ENCODE measurements at places on chromosomes 3 and 15.
A peak's percentile ranks its signal among the peaks of the same experiment; 100 is the strongest.

GRCh38 chr15:42332331-42332730 lies 27.0 kb upstream of the CAPN3 start:
- no peak for DNase-seq

DNA sequence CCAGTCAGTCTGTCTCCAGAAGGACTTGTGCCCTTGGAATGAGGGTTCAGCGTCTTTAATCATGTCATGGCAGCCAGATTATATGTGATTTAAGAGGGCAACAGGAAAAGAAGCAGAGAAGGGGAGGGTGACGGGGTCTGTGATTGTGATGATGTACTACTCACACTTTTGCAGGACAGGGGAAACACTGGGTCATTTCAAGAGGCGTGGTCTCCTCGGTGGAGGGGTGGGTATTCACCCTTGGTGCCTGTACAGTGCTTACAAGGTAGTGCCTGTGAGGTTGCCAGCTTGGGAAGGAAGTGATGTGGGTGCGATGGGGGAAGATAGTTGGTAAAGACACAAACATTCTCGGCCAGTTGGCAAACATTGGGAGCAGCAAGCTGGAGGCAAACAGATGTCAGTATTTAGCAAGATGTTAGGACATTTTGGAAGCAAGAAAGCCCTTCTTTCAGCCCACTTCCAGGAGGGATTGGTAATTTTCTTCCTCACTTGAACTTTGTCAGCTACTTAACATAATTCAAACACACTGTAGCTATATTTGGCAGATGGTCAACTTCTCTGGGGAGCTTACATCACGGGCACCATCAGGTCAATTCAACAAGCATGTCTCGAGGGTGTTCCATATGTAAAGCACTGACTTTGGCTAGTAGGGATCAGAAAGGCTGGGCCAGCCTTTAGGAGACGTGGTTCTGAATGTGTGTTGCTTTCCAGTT lies 71.4 kb upstream of the ROPN1 start:
- no peak for DNase-seq

GRCh38 chr15:99385005-99385669 lies 133.9 kb downstream of the LRRC28 start:
- DNase-seq, result no peak

DNA sequence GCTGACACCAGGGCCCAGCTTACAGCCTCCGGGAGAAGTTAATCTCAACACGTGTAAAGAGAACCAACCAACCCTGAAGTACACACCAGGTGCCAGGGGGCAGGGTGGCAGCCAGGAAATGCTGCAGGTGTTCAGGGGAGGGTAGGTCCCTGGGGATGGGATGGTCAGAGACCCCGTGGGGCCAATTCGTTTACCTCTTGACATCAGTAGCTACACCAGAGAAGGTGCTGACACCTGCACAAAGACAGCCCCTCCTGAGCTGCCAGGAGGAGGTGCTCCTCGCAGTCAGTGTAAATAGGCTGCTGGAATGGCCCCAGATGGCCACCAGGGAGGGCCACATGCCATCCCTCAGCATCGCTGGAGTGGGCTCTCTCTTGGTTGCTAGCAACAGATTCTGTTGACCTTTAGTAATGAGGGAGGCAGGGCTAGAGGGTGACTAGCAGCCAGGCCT lies 52.8 kb downstream of the CORO2B start:
- DNase-seq, result no peak

- DNase-seq, result no peak
Observed at GRCh38 chr3:149977386-149977785, 6.7 kb upstream of the PFN2 start.

DNA sequence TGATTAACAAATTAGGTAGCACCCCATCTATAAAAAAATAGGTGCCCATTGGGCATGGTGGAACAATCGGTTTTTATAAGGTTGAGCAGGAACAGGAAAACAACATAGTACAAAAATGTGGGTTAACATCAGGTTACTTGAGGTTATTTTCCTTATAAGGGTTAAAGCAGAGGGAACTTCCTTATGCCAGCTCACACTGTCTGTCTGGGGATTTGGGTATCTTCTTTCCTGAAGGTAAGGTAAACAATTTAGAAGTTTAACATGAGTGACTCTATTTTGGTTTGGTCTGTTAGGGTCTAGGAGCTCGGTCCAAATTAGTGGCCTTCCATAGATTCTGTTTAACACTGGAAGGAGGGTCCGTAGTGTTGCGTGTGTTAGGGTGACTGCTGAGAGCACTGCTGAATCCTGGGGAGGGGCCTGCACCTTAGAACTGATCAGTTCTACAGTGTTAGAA lies 14.7 kb downstream of the CHD2 start:
- DNase-seq, result no peak

DNA sequence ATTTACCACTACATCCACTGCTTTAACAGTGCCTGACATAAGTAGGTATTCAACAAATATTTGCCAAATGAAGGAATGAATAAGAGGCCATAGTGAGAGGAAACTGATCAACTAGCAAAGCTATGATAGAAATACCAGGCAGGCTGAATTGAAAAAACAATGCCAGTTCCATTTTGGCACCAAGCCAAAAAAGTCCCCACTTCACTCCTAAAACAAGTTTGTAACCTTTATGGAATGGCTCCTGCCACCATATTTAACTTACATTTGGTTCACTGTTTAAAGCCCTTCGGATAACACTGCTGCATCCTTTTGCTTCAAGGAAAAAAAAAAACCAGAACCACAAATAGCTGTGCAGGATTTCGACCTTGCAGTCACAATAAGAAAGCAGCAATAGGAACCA lies 166.1 kb downstream of the FRMD5 start:
- DNase-seq, result no peak

- DNase-seq, result no peak
Observed at GRCh38 chr3:32313723-32314473, 75.4 kb downstream of the CMTM8 start.

DNA sequence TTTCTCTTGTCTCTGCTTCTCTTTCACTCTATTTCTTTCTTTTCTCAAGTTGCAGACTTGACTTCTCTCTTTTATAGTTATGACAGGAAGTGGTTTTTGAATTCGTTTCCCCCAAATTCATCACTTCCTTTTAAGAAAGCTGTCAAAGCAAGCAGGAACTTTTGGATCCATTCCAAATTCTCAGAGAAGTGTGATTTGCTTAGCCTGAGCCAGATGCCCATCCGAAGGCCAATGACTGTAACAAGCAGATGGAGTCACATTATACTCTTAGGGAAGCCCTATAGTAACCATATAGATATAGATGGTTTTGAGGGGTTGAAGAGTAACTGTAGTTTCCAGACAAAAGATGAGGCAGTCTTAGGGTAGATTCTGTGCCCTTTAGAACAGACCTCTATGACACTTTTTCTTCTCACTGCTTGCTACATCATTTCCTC lies 592.0 kb upstream of the KCNMB2 start:
- no peak for DNase-seq

GRCh38 chr15:100731267-100732152 lies 129.1 kb downstream of the ASB7 start:
- DNase-seq, result no peak

DNA sequence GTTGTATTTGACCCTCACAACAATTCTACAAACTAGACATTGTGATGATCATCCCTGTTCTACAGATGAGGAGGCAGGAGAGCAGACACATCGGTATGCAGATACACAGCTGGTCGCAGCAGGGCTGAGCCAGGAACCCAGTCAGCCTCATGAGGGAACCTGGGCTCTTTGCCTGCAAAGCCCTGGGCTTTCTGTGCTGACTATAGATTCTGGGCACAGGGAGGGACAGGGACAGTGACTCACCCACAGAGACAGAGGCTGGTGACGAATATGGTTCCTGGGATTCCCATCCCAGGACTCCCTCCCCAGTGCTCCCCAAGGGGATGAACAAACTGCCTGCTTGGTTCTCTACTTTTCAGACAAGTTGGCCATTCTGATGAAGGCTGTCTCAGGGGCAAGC lies 3.8 kb upstream of the CAMP start:
- DNase-seq, result no peak

DNA sequence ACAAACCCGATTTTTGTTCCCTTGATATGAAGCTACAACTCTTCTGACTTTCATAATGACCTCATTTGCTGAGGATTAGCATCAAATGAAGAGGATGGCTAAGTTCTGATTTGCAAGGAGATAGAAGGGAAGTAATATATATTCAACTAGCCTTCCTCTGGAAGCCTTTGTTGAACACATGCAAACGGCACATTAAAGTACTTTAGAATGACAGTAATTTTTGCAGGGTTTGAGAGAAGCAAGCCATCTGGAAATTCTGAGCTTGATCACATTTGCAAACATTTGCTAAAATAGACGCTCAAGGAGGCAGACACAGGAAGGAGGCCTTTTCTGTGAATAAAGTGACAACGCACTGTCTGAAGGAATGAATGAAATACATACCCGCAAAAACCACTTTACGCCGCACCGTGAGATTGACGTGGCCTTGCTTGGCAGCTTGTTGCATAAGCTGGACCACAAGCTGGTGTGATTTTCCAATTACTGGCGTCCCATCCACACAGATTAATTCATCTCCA lies 657.2 kb downstream of the MAGI1 start:
- DNase-seq, result no peak

DNA sequence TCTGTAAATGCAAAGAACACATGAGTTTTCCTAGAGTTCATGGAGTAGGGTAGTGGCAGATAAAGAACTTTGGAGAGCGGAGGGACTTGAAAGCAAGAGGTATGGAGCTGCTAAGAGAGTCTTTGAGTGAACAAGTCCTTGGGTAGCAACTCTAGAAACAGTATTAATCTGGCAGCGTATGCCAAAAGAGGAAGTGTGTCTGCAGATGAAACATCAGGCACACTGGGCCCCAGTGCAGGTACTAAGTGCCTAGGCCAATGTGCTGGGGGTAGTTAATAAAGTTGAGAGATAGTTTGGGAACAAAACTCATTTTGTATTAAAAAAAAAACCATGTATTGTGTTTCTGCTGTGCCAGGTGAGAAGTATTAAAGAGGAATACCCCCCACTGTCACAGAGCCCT lies 223.0 kb upstream of the STRIT1 start:
- no peak for DNase-seq

- no peak for DNase-seq
Observed at GRCh38 chr15:97566961-97567360, 393.5 kb upstream of the ARRDC4 start.

- no peak for DNase-seq
Observed at GRCh38 chr15:83983634-83984458, 251.7 kb upstream of the GOLGA6L4 start.

- DNase-seq, result no peak
Observed at GRCh38 chr3:141477224-141477623, 9.6 kb upstream of the RASA2 start.

DNA sequence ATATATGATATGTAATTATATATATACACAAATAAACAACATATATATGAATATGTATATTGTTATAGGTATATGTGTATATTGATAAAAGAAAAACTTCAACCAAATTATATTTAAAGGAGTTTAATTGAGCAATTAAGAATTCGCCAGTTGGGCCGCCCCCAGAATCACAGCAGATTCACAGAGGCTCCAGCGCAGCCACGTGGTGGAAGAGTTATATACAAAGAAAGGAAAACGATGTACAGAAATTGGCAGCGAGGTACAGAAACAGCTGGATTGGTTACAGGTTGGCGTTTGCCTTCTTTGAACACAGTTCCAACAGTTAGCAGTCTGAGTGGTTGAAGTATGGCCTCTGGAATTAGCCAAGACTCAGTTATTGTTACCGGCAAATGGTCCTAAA lies 137.3 kb upstream of the SLC24A5 start:
- peak; percentile 55 for DNase-seq

GRCh38 chr3:32310336-32310735 lies 71.9 kb downstream of the CMTM8 start:
- DNase-seq, result no peak

DNA sequence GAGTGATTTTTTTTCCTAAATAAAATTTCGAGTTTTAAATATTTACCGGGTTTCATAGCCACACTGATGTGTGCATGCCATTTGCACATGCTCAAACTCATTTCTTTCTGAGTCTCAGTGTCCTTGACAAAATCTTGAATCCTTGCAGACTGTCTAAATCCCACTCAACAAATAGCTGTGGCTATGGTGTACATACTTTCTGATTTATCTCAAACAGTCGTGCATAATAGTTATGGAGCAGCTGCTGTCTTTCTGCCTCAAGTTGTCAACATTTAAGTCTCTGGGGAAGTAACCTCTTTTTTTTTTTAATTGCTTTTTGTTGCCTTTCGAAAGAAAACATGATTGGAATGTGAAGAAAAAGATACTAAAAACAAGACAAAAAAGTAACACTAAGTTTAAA lies 52.8 kb upstream of the UTS2B start:
- no peak for DNase-seq
